CD4-positive, alpha-beta T cell treated with Interleukin-15 for 1 hour (primary cell): ENCODE measurements at places on chromosomes 1 and 21.

GRCh38 chr1:4755301-4755845 lies 101.0 kb downstream of the AJAP1 start:
- DNase-seq, result no peak

DNA sequence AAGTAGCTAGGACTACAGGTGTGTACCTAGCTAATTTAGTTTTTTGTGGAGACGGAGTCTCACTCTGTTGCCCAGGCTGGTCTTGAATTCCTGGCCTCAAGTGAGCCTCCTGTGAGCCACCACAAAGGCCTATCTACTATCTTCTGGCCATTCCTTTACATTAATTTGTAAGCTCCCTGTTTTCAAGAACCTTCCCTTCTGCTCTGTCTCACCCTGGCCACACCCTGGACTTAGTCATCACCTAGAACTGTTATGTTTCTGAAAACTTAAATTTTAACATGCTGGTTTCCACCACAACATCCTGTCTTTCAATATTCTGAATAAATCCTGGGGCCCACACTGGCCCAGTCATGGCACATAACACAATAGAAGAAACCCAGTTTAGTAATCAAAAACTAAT lies 4.9 kb upstream of the B4GALT3 start:
- DNase-seq, result peak; percentile 68

GRCh38 chr1:17377325-17377953 lies 5.4 kb downstream of the PADI6 start:
- no peak for DNase-seq

GRCh38 chr1:170239445-170239844 lies 93.7 kb downstream of the NTMT2 start:
- no peak for DNase-seq

DNA sequence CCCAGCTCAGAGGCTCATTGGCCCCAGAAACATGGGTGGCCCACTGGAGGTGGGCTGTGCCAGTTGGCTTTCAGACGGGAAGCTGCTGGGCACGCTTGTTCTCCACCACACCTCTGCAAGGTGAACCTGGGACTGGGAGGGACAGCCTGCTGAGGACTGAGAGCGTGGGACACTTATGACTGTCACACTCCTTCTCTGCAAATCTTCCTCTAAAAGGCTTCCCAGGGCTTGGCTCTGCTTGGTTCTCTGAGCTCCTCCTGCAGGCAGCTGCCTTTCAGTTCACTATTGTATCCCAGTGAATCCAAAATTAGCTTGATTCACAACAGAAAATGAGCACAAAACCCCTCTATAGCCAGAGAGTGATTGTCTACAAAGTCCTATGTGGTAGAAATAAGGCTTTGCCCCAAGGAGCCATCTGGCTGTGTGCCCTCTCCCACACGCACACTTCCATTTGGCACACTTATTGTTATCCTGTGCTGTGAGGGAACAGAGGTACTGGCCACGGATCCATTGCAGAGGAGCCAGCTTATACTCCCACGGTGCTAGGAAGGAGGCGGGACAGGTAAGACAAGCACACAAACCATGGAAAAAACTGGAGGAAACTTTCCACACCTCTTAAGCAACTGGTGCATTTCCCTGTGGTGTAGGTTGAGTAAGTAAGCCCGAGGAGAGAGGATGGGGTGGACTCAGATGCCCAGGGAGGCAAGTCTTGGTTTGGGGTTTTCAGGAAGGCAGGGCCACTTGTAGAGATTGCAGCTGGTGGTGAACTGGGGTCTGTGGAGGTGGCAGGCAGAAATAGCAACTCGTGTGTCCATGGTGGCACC lies 18.9 kb upstream of the BTG2 start:
- no peak for DNase-seq

DNA sequence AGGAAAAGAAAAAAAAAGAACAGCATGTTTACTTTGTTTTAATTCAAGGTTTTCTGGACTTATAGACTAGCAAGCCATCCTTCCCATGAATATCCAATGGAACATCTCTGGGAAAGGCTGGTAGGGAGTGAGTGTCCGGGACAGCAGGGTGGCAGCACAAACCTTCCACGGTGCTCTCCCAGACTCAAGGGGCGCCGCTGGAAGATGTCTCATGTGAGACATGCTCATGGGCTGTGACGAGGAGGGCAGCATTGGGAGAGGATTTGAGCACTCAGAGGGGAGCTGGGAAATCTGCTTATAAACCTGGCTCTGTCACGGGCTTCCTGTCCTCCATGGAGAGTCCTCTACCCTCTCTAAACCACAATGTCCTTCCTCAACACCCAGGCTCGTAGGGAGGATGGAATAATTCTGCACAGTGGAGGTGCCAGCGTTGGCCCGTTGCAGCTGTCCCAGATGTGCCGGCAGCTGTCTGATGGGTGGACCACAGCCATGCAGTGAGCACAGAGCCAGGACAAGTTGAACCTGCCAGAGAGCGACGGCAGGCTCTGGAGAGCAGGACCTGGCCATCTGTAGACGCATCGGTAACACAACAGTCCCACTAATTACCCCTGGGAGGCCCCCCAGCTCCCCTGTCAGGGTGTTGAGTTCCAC lies 100.1 kb upstream of the IGSF21 start:
- no peak for DNase-seq
